ENCODE measurements at places on chromosomes 1 and 21.

DNA sequence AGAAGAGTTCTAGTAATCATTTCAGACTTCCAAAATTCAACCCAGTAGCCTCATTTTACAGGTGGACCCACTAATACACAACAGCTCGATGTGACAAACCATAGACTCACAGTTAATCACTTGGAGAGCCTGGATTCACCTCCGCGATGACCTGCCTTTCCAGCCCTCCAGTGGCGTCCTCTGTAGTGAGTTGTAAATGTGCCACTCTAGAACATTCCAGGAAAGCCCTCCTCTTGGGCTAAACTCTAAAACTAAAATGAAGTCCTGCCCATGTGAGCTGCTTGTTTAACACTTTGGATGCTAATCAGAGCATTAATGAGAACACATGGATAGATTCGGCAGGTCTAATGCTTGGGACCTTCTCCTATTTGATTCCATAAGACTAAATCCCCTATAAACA is 140.7 kb downstream of the DHRS3 start:
- no peak for DNase-seq

- DNase-seq = no peak
Measured at GRCh38 chr1:91499904-91500755, 521 bp upstream of the CDC7 start.

- DNase-seq = no peak
Measured at GRCh38 chr1:11638121-11638520, 16.1 kb downstream of the FBXO2 start.

DNA sequence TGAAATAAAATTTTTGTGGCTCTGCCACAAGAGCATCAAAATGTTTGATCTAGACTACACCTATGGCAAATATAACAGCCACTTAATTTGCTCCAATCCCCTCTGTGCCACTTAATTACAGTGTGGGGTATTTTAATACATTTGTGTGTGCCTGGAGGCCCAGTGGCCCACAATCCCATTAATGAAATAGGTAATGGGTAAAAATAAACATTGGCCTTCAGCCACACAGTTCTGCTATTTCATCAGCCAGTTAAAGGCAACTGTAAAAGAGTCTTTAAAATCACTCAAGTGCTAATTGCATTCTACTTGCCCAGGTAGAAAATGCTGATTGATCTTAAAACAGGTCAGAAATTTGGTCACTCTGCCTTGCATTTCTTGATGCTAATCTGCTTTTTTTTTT is 151.6 kb upstream of the UBE2U start:
- DNase-seq = no peak

DNA sequence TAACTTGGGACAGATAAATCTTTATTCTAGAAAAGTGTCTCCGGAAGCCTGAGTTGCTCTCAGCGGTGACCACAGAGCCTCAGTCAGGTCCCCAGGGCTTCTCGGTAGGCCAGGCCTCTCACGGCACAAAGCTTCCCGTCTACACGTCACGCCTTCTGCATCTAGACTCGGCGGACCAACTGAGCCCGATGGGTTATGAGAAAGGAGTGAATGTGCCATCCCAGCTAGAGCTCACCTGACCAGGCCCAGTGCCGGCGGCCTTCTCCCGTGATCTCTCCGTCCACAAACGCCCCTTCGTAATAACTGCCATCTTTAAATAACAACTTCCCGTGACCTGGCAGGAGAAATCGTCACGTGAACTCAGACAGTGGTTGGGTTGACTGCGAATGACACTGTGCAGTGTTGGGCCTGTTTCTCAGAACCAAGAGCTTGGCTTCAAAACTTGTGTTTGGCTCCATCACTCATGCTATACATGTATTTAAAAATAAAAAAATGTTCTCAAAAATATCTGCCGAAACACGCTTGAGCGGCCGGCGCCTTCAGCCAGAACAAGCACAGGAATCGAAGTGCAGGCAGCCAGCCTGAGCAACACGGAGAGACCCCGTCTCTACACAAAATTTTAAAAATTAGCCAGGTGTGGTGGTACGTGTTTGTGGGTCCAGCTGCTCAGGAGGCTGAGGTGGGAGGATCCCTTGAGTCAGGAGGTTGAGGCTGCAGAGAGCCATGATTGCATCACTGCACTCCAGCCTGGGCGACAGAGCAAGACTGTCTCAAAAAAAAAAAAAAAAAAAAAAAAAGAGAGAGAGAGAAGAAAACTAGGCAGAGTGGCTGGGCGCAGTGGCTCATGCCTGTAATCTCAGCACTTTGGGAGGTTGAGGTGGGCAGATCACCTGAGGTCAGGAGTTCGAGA is 3.1 kb downstream of the MORN1 start:
- no peak for DNase-seq

- no peak for DNase-seq
Measured at GRCh38 chr1:161096530-161096929, 1.6 kb upstream of the KLHDC9 start.

DNA sequence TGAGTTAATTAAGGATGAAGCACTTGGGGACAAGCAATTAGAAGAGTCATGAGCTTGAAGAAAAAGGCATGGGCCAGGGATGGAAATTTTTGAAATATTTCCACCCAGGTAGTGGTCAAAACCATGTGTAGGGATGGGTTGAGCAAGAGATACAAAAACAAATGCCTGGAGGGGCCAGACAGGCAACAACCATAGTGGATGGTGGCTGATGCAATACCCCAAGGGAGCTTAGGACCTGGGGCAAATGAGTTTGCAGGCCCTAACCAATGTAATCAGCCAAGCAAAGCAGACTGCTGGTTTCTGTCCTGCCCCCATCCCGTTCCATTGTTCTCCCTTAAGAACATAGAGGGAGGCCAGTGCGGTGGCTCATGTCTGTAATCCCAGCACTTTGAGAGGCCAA is 119.1 kb upstream of the FGGY start:
- DNase-seq = no peak

GRCh38 chr1:28845786-28846543 is 34.0 kb downstream of the OPRD1 start:
- DNase-seq = no peak

DNA sequence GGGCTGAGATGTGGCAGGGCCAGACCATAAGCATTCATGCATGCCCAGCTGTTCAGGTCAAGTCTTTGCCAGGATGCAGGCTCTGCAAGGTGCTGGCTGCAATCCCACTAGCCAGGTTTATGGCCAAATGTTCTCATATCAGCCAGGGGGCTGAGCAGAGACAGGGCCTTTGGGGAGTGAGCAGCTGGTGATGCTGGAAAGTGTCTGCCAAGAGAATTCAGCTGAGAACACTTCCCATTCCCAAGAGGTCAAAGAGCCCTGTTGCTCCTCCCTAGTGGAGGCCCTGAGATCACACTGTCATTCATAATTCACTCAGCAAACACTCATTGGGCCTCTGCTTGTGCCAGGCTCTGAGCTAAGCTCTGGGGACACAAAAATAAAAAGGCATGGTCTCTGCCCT is 150.3 kb downstream of the DMRTA2 start:
- no peak for DNase-seq

DNA sequence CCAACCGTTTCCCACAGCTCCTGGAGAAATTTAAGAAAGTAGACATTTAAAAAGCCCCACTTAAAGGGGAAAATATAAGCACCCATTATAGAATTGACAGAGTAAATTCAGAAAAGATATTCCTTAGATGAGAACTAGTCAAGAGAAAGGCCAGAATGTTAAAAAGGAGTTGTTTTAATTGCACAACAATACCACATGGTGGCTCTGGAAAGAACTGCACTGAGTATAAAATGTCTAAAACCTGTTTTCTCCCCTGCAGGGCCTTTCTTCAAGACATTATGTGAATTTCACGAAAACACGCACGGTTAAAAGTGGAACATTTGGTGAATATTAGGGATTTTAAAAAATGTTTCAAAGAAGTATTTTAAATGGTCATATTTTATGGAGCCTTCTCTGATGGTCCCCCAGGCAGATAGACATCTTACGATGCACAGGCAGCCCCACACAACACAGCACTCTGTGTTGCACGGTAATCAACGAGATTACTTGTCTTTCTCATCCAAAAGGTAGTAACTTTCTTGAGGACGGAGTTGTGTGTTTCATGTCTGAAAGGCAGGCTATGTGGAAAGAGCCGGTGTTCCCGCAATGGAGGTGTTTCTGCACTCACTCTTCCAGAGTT is 101.9 kb downstream of the PRRX1 start:
- DNase-seq = peak; percentile 8

DNA sequence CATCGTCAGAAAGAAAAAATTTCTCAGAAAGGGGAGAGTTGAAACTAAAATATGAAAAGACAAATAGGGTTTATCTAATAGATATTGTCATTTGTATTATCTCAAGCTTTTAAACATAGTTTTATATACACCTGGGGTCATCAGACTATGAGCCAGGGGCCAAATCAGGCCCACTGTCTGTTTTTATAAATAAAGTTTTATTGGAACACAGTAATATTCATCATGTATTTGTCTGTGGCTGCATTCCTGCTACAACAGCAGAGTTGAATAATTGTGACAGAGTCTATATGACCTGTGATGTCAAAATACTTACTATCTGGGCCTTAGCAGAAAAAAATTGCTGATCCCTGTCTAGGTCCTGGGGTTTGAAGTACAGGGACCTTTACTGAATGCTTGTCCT is 120.5 kb upstream of the RUNX1 start:
- no peak for DNase-seq

GRCh38 chr1:20356850-20357459 is 66.3 kb downstream of the VWA5B1 start:
- DNase-seq = no peak

DNA sequence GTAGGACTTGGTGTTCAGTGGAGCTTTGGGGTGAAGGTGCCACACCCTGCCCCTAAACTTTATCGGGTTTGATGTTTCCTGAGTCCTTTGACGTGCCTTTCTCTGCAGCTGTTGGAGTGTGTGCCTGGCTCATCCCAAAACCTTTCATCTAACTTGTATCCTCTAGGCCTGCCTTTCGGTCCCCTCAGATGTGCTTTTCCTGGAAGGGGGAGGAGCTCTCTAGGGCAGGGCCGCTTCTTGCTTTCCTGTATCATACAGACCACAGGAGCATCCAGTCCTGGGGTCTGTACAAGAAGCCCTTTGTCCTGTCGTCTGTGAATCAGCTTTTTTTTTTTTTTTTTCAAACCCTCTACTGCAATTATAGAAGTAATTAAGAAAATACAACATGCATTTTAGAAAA is 35.7 kb downstream of the PTGFRN start:
- DNase-seq = no peak

DNA sequence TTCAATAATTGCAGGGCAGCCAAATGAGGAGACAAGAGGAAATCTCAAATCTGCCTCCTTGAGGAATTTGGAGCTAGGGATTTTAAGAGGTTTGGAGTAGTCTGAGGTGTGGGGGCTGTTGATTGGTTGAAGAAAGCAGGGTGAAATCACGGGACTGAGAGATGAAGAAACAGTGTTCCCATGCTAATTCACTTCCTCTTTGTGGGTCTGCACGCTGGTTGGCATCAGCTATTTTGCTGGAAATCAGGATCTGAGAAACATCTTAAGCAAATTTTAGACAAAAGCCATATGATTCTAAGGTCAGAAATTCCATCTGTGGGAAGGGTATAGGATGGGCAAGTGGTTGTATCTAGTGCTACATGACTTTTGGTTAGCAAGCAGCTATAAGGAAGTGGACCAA is 107.1 kb upstream of the PAXBP1 start:
- DNase-seq = no peak

- DNase-seq = no peak
Measured at GRCh38 chr1:89866568-89866967, 45.7 kb downstream of the LRRC8D start.

DNA sequence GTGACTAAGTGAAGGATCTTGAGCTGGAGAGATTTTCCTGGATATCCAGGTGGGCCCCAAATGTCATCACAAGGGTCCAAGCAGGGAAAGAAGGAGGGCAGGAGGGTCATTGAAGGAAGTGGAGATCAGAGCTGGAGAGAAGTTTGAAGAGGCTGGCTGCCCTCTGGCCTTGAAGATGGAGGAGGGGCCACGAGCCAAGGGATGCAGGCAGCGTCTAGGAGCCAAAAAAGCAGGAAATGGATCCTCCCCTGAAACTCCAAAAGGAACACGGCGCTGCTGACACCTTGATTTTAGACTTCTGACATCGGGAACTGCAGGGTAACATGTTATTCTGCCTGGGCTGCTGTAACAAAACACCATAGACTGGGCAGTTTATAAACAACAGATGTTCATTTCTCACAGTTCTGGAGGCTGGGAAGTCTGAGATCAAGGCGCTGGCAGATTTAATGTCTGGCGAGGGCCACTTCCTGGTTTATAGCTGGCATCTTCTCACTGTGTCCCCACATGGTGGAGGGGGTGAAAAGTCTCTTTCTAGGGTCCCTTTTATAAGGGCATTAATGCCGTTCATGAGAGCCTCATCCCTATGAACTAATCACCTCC is 28.8 kb upstream of the ZBTB21 start:
- DNase-seq = peak; percentile 61

- DNase-seq = no peak
Measured at GRCh38 chr1:72567521-72567920, 285.2 kb upstream of the NEGR1 start.

GRCh38 chr21:33308586-33309490 is 15.9 kb upstream of the IFNAR1 start:
- DNase-seq = no peak

DNA sequence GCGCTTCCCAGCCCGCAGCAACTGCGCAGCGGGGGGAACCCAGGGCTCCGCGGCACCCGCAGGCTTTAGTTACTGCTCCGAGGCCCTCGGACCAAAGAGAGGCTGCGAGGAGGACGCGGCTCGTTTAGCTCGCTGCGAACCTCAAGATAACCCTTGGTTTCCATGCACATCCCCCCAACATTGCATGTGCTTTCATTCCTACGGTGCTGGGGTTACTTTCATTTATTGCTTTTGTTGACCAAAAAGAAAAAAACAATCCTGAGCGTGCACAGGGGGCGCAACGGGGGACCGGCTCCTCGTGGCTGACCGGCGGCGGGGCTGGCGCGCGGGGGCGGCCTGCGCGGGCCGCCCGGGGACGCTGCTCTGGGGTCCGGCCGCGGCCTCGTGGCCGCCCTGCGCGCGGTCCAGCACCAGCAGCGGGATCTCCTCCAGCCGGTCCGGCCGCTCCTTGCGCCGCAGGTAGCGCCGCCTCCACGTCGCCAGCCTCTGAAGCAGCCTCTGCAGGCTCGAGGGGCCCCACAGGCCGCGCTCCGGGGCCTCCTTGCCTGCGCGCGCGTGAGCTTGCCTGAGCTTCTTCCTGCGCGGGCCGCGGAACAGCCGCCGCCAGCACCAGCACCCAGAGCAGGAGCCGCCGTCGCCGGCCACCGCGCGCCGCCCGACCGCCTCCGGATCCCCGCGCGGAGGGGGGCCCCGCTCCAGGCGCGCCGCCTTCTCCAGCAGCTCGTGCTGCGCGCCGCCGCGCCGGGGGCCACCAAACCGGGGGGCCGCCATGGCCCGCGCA is 77.4 kb downstream of the DESI2 start:
- DNase-seq = no peak

All from AG04450 (cell line).